ENCODE measurements at places on chromosomes 2 and 18. TPM values are rescaled to one million over a fixed set of nuclear protein-coding genes. Genes with fewer than 3 reads are reported as not detected.
A peak's percentile ranks its signal among the peaks of the same experiment; 100 is the strongest.

DNA sequence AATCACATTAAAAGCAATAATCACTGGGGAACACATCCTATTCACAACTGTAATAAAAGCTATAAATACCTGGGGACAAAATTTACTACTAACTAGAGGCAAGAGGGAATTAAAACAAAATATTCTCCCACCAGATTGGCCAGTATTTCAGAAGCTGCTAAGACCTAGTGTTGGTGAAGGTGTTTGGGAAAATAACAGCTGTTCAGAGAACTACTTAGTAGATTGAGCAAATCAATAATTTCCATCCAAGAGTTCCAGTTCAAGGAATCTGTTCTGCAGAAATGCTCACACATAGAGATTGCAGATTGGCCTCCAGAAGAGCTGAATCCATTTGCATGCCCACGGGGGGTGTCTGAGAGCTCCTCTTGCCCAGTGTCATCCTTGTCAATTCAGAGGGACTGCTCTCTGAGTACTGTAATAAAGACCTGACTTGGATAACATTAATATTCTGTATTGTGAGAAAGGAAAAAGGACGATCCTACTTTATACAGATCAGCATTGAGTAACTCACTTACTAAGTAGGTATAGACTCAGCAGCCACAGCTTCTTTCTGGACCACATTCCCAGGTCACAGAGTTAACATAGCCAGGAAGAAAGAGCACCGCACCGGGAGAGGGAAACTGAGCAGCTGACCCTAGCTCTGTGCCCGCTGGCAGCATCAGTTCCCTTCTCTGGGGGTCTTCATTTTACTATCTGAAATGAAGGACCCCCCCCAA lies 5.6 kb downstream of the TUBB6 start:
- DNase-seq: no peak

DNA sequence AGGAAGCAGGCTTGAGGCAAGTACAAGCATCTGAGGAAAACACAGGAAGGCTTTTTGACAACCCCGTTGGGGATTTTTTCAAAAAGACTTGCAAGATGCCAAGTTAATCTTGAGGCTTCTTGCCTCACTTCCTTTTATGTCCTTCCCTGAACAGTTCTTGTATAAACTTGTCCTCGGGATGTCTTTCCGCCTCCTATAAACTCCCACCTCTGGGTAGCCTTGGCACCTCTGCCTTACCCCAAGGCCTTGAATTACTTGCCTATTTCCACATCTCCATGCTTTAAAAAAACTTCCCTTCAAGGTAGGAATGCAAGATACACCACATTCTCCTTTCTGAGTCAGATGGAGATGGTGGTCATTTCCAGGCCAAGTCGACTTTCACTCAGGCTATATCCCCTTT lies 106.4 kb upstream of the RBBP8 start:
- DNase-seq: no peak

- peak; percentile 28 for DNase-seq
Measured at GRCh38 chr2:134372611-134373131, 118.8 kb downstream of the MGAT5 start.

Gene NEU4
- 6.8 TPM for total RNA-seq

Gene FSHR
- total RNA-seq: 0.20 TPM

Gene KCNG2
- total RNA-seq: not detected

Gene SULT1C2
- total RNA-seq: 21.5 TPM

Gene LBX2
- 3.4 TPM for total RNA-seq

Gene DNER
- 0.37 TPM for total RNA-seq

Gene LAMA1
- total RNA-seq: 52.7 TPM

Gene ZNF521
- 13.3 TPM for total RNA-seq

Gene AGXT
- total RNA-seq: 90.8 TPM

Data from hepatocyte (in vitro differentiated cells).